Occipital lobe (tissue), 3 donors: ENCODE measurements at places on chromosomes 1 and 21. TPM values are rescaled to one million over a fixed set of nuclear protein-coding genes. Genes with fewer than 3 reads are reported as not detected.

The CELA3A gene
- total RNA-seq = not detected

The KCNE2 gene
- not detected for total RNA-seq

The RFX5 gene
- 25.0 TPM for total RNA-seq

The PADI3 gene
- not detected for total RNA-seq

The NID1 gene
- 17.6 TPM for total RNA-seq

- no peak for DNase-seq
Measured at GRCh38 chr1:27602462-27603308, 1.3 kb downstream of the AHDC1 start.

DNA sequence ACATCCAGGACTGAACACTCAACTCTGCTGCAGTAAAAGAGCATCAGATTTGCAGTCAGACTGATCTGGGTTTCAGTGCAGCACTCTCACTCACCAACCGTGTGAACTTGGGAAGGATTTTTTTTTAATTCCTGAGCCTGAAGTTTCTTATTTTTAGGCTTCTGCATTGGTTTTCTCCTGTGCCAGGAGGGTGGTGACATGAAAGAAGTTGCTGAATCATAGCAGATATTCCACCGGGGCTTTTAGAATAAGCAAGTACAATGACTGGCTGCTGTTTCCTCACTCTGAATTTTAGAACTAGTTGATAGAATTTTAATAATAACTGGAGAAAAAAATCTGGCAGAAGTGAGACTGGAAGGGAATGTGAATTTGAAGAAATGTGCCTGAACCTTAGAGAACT, 11.6 kb downstream of the ADAM30 start:
- DNase-seq = no peak

- DNase-seq = no peak
Measured at GRCh38 chr21:15028186-15028585, 36.6 kb downstream of the NRIP1 start.

DNA sequence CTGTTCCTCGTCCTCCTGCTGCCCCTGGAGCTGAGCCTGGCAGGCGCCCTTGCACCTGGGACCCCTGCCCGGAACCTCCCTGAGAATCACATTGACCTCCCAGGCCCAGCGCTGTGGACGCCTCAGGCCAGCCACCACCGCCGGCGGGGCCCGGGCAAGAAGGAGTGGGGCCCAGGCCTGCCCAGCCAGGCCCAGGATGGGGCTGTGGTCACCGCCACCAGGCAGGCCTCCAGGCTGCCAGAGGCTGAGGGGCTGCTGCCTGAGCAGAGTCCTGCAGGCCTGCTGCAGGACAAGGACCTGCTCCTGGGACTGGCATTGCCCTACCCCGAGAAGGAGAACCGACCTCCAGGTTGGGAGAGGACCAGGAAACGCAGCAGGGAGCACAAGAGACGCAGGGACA, 14.8 kb downstream of the DRAXIN start:
- DNase-seq = no peak

DNA sequence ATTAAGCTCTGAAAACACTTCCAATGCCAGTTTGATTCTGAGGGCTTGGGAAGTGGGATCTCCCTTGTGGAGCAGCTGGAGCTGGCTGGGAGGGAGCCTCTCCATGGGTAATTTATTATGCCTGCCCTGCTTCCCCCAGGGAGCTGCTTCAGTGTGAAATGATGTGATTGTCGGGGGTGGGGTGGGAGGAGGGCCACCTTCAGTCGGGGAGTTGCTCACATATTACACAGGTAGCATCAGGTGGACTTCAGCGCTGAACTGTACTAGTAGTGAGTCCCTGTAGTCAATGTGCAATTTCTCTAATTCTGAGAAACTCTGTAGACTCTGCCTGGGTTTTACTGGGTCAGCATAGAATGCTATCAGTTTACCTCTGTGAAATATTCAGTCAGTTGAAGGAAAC, 12.8 kb downstream of the PLA2G2E start:
- DNase-seq = no peak

- DNase-seq = no peak
Measured at GRCh38 chr1:7528386-7529198, 242.5 kb upstream of the VAMP3 start.

GRCh38 chr1:234199476-234200127, 173.7 kb upstream of the COA6 start:
- no peak for DNase-seq

DNA sequence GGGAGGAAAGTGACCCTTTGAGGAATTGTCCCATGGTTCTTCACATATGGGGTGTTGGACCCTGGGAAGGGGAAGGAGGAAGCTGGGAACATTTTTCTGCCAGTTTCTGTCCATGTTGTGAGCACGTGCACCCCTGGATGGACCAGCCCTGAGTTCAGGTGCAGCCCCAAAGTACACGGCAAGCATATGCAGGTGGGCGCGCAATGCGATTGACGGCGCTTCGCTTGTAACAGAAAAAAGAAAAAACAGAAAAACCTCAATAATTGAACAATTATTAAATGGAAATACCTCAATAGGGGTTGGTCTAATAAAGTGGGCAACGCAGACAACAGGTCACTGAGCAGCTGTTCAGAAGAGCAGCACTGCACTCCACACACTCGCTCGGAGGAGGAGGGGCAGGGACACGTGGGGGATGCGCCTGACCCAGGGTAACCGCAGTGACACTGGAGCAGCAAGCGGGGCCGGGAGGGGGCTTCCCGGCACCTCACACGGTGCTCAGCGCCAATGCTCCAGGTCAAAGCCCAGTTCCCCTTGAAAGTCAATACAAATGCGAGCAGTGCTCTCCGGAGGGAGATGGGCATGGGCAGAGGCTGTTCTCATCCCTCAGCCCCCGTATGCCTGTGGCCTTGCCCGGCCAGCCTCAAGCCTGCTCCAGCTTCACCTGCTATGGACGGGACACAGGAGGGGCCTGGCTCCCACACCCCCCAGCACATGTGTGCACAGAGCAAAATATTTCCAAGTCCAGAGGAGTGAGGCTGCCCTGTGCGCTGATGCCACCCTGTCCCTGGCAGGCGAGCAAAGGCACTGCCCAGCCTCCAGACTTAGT, 6.6 kb upstream of the ACTRT2 start:
- no peak for DNase-seq

DNA sequence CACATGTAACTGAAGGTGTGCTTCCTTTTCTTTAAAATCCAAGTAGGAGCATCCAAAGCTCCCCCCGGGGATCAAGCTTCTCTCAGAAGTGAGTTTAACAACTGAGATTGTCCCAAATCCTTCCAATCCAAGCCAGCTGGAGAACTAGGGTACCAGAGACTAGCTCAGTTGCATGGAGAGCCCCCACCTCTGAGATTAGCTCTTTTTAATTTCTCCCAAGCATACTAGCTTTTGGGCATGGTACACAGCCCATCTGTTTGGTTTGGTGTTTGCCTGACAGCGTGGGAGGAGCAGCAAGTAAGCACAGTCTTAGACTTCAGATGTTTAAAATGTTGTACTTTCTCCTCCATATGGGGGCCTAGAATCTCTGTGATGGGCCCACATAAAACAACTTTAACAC, 142.8 kb downstream of the ASTN1 start:
- peak; percentile 30 for DNase-seq

GRCh38 chr1:169869426-169869825, 24.3 kb downstream of the SCYL3 start:
- no peak for DNase-seq

DNA sequence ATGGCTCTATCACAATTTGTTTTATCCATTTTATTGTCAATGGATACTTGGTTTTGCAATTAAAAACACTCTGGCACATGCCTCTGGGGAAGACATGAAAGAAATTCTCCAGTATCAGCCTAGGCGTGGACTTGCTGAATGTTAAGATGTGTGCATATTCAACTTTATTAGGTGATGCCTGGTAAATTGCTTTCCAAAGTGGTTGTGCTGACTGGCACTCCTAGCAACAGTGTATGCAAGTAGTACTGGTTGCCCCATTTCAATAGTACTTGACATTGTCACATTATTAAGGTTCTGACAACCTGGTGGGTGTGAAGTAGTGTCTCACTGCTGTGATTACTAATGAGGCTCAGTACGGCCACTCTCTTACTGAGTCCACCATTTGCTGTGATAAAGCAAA, 48.1 kb downstream of the BEND5 start:
- DNase-seq = no peak

DNA sequence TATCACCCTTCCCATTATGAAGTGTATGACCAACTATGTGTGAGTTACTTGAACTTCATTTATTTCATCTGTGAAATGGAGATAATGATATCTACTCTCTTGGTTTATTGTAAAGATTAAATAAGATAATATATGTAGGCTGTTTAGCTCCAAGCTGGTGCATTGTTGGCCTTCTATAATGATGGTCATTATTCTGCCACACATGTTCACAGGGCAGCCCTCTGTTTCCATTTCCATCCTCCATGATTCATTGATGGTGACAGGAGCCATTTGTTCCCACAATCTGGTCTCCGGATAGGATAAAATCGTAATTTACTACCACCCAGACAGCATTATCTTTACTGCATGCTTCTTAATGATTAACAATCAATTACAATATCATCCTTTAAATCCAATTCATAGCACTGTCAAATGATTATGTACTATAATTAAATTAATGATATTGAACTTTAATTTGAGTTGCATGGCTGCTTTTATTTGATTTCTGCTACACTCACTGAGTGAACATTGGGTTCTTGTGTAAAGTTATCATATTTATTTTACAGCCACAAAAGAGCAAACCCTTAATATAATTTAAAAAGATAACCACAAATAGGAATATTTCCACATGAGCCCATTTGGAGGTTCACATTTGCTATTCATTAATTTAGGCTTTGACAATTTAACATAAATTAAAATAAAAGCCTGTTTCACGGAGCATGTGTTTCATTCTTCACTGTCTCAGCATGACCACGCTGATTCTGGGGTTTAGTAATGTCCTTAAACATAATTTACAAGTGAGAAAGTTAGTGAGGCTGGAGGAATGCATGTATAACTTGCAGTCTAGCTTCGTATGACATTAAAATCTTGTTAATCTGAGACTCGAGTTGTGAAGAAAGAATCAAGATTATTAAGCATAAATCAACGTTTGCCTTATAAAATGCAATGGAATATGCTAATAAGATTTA, 596.4 kb upstream of the ZRANB2 start:
- DNase-seq = no peak

- DNase-seq = no peak
Measured at GRCh38 chr1:234229581-234230387, 143.5 kb upstream of the COA6 start.

DNA sequence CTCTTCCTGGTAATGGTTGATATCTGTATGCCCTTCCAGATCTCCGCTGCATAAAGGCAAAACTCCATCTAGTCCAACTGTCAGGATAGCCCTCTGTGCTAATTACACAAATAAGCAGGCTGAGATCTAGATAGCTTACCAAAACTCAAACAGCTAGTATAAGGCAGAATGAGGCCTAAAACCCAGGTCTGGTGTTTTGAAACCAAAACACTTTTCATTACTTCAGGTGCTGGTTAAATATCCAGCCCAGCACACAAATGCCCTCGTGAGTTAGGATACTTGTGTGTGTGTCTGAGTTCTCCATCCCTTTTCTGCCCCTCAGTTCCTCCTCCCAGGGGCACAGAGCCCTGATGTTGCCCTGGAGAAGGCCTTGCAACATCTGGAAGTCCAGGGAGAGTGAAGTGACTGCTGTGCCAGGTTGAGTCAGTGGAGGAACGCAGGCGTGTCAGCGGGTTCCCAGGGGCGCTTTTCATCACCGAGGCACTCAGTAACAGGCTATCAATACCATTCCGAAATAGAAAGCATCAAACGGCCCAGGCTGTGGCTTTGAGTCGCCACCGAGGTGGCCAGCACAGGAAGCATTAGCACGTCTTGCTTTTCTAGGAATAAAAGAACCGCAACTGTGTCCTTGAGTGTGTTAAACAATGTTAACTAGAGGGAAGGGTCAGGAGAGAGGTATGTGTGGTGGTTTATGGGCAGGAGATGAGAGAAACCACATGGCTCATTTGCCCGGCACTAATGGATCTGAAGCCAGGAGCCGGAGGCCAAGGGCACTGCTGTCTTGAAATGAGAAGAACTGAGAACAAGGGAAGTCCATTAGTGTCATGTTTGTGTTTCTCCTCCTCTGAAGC, 90.7 kb upstream of the WLS start:
- no peak for DNase-seq
